ENCODE measurements at places on chromosomes 12 and 14.

DNA sequence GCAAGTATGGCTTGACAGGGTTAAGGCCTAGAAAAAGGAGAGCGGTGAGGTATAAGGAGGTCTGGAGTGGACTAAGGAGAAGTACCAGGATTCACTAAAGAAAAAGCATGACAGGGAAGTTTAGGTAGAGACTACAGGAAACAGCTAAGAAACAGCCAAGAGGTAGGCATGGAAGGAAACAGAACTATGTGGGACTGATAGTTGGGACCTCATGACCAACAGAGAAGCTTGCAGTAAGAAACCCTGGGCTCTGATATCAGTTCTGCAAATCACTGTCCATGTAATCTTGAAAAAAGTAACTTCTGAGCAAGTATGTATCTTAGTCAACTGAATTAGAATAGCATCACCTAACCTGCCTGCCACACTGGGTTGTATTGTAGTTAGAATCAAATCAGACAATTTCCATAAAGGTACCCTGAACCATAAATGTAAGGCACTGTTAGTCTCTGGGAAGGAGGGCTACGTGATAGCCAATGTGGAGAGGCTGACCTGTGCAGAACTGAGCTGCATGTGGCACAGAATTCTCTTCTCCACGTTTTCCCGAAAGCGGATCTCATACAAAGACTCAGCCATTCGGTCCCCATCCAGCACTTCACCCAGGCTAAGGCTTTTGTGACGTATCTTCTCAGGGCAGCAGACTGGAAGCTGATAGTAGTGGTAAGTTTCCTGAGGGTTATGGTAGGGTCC, 912 bp downstream of the TM9SF1 start:
- no peak for DNase-seq

DNA sequence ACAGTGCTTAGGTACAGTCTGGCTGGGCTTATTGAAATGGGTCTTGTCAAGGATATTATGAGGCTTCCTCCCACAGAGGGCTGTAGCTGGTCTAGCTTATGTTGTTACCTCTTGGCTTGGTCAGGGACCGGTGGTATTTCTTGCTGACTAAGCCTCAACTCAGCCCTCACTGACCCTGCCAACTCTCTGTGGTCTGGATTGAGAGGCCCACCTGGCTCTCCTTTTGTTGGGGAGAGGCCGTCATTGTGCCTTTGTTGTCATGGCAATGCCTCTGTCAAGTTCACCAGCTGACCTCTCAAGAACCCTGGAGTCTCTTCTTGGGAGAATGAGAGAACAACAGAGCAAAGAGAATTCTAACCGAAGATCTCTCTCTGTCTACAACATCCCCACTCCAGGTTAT, 245.6 kb upstream of the NPAS3 start:
- no peak for DNase-seq

DNA sequence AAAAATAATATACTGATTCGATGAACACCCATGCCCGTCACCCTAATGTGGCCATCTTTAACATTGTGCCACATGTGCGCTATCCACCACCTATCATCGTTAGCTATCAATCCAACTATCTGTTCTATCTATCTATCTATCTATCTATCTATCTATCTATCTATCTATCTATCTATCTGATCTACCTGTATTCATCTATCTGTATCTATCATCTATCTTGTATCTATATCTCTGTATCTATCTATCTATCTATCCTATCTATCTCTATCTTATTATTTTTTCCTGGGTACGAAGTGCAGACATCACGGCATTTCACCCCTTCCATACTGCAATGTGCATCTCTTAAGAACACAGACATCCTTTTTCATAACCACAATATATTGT, 106.7 kb downstream of the PTPN11 start:
- no peak for DNase-seq

- no peak for DNase-seq
Measured at GRCh38 chr12:87157791-87158190, 871.4 kb downstream of the C12orf50 start.

- no peak for DNase-seq
Measured at GRCh38 chr14:64232095-64232838, 61.9 kb downstream of the ESR2 start.

GRCh38 chr12:125004621-125005020, 11.2 kb downstream of the BRI3BP start:
- no peak for DNase-seq

DNA sequence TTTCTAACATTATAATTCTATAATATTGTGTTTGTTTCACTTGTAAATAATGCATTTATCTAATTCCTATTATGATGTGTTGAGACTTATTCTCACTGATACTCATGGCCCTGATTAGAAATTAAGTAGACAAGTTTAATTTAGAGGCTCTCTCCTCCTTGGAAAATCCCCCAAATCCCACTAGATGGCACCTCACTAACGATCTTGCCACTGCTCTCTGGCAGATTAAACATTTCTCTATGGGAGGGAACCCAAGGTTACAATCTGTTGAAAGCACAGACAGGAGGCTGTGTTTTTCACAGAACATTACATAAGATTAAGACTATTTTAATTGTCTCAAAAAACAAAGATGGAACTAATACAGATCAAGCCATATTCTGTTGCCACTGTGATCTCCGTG, 318.7 kb downstream of the LRFN5 start:
- no peak for DNase-seq

GRCh38 chr12:58034311-58034710, 92.9 kb downstream of the ATP23 start:
- DNase-seq: no peak

DNA sequence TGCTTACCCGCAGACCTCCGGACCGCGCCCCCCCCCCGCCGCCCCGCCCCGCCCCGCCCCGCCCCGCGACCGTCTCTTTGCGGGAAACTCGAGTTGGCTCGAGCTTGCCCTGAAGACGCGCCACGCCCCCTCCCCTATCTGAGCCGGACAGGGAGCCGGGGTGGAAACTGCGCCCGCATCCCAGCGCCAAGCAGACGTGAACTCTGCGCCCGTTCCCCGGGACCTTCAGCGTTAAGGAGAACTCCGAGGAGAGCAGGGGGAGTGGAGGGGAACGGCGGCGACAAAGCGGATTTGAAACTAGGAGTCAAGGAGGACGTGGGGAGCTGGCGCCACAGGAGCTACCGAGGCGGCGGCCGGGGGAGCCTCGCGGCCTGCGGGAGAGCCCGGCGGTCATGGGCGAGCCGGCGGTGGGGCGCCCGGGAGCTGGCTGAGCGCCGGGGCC, at the start of gene KCNK13:
Gene KCNK13 (plus strand): TSS at position 310 of the 442 bp plus-strand sequence. CDS start 212 bp downstream, outside the sequence.
- no peak for DNase-seq

GRCh38 chr14:61563880-61564617, 131.3 kb upstream of the HIF1A start:
- no peak for DNase-seq

DNA sequence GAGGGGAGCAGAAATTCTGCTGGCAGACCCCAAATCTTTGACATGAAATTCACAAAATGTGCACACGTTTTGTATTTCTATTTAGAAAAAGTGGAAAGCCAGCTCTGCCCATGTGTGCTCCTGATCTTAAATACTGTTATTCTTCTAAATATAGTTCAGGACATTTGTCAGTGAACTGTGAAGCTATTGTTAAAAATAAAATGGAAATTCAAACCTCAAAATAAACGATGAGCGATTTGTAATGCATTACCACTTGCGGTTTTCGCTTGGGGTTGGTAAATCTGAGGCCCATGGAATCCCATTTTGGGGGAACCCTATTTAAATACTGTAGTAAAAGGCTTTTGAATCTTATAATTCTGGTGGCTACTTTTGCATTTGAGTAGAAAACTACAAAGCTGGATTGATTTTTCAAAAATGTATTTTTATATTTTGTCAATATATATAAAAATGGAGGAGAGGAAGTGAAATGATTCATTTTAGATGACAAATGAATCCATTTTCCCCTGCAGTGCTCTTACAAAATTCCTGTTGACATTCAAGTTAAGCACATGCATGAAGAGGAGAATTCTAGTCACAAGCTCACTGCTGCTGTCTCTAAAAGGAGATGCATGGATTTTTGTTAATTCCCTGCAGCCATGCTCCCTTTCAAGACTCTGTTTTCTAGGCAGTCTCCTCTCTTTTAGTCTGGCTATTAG, 47.1 kb downstream of the FLRT2 start:
- DNase-seq: no peak

DNA sequence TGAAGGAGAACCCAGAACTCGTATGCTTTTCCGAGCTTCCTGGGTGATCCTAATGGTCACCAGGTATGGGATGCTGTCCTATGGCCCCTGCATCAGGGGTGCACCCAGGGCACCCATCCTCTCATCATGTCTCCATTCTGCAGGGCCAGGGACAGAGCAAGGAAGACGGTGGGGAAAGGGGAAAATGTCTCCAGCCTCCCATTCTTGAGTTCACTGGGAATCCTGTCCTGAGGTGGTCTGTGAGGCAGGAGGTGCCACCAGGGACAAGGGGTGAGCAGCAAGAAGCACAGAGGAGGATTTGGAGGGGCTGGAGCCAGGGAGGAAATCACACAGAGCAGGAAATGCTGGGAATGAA, 14.9 kb upstream of the SLC6A12 start:
- DNase-seq: no peak

DNA sequence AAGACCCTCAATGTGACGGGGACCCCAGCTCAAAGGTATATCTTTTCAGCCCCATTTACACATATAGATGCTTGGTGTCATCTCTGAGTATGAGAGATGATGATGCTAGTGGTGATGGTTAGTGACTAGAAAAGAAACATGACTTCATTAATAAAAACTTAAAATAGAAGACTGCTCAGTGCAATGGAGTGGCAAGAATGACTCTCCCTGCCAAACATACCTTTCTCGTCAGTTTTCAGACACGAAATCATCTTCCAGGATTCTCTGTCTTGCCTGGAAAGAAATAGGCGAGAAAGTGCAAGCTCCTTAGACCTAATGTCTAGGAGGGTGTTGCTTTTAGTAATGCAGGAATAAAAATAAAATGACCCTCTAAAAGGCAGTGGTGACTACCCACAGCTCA, 71.7 kb downstream of the TPH2 start:
- no peak for DNase-seq

GRCh38 chr14:95710106-95710505, 3.8 kb downstream of the TCL1A start:
- no peak for DNase-seq

DNA sequence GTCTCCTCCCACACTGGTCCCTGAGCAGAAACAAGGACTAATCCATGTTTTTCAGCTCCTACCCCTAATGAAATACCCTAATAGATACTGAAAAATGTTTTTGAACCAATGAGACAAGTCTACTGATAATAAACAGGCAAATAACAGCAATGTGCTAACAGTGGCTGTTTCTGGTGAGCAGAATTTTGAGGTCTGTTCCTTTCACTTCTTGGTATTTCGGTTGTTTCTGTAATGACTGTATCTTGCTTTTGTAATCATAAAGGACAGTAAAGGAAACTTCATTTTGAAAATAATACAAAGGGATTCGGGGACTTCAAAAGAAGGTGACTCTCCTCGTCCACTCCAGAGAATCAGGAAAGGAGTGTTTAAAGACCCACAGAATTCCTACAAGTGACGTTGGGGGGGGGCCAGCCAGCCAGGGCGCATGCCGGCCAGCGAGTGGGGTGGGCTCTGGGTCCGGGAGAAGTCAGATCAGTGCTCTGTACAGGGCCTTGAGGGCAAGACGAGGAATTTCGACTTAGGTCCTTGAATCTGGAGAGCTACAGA, 1.1 kb upstream of the CD9 start:
- DNase-seq: no peak

GRCh38 chr12:84596266-84596665, 316.3 kb downstream of the SLC6A15 start:
- DNase-seq: no peak

DNA sequence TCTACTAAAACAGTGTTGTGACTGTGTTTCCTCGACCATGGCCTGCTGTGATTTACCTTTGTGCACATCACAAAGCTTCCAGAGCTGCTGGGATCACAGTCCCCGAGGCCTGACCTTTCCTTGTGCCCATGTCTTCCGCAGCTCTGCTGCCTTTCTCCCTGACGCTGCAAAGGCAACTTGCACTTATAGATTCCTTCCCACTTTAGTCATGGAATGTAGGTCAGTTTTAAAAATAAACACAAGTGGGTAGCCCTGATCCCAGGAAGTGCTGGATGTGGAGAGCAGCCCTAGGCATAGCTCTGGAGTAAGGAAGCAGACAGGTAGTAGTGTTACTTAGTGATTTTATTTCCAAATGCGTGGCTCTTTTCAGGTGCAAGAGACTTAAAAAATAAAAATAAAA, 825.7 kb downstream of the AACS start:
- no peak for DNase-seq

GRCh38 chr12:104738331-104738730, 219.8 kb downstream of the SLC41A2 start:
- DNase-seq: no peak

DNA sequence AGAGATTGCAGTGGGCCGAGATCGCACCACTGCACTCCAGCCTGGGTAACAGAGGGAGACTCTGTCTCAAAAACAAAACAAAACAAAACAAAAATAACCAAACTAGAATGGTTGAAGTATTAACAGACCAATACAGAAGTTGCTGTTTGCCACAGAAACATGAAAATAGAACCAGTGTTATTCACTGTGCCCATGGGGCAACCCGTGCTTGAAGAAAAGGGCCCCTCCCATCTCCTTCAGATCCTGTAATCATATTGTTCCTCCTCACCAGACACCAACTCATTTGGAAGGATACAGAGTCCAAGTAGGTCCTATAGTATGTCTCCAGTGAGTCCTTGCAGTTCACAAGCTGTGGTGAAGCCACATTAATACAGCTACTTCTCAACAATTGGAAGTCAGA, 30.9 kb downstream of the SLC35F4 start:
- no peak for DNase-seq

GRCh38 chr14:55921511-55921910, 196.7 kb upstream of the PELI2 start:
- no peak for DNase-seq

DNA sequence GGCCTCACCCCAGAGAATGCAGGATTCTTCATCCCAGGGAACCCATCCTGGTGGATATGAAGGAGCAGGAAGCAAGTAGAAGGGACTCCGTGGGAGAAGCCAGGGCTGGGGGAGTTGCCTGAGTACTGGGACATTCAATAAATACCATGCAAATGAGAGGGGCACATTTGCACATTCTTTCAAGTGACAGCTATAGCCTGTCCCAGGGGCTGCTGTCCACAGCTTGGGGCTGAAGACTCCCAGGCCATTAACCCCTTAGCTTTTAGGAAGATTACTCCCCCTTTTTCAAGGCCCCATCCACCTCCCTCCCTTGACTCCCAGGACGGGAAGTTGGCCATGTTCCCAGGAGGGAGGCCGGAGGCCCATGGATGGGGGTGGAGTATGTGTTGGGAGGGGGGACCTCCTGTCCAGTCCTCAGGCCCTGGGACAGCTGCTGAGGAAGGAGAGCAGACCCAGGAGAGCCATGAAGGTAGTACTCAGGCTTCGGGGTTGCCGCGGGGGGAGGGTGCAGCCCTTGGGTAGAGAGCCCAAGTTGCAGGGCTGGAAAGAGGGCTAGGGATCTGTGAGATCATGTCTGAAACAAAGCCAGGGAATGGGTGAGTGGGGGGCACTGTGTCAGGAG, 974 bp upstream of the TNS2 start:
- no peak for DNase-seq

- no peak for DNase-seq
Measured at GRCh38 chr14:80212023-80212397, 706 bp upstream of the DIO2 start.

- DNase-seq: no peak
Measured at GRCh38 chr12:91511795-91512420, 329.3 kb upstream of the DCN start.

GRCh38 chr14:65301862-65302539, 110.5 kb upstream of the FUT8 start:
- DNase-seq: no peak
